ENCODE measurements at places on chromosomes 5 and 9. TPM values are rescaled to one million over a fixed set of nuclear protein-coding genes. Genes with fewer than 3 reads are reported as not detected.

The NOTCH1 gene
- 30.1 TPM for total RNA-seq

The SPOCK1 gene
- 123 TPM for total RNA-seq

The C5orf22 gene
- 15.4 TPM for total RNA-seq

The HK3 gene
- 0.65 TPM for total RNA-seq

The MYMK gene
- total RNA-seq, result not detected

The TPRN gene
- 7.2 TPM for total RNA-seq

The GABBR2 gene
- total RNA-seq, result 0.32 TPM

The ANXA2R gene
- 0.97 TPM for total RNA-seq

The SLC6A18 gene
- not detected for total RNA-seq

The OTP gene
- total RNA-seq, result not detected

The GMCL2 gene
- total RNA-seq, result not detected

The BTNL3 gene
- total RNA-seq, result not detected

The GDNF gene
- total RNA-seq, result not detected

The WWC1 gene
- total RNA-seq, result 7.8 TPM

The TXN gene
- 373 TPM for total RNA-seq

The PPP2R2B gene
- not detected for total RNA-seq

The ANKRD34B gene
- total RNA-seq, result not detected

The FOXD4L4 gene
- total RNA-seq, result 0.97 TPM

The MCCC2 gene
- total RNA-seq, result 30.6 TPM

The LCN9 gene
- not detected for total RNA-seq

The TMEM252 gene
- not detected for total RNA-seq

The ESM1 gene
- 16.4 TPM for total RNA-seq

The LCN12 gene
- total RNA-seq, result not detected

The GABRA6 gene
- total RNA-seq, result not detected

The FAM221B gene
- total RNA-seq, result not detected

The TRPM3 gene
- total RNA-seq, result 3.9 TPM

The PCDHB7 gene
- 0.16 TPM for total RNA-seq

The DRD1 gene
- total RNA-seq, result not detected

The FCN2 gene
- total RNA-seq, result not detected

The AGXT2 gene
- total RNA-seq, result not detected

The C9orf153 gene
- not detected for total RNA-seq

The CNTNAP3B gene
- total RNA-seq, result 4.5 TPM

The PAEP gene
- total RNA-seq, result not detected

The SPINK6 gene
- total RNA-seq, result not detected

The SLC38A9 gene
- 10.5 TPM for total RNA-seq

The SCGB3A1 gene
- total RNA-seq, result not detected

The KIF20A gene
- total RNA-seq, result 14.6 TPM

The WNT8A gene
- not detected for total RNA-seq
